ENCODE measurements at places on chromosomes 5 and 9.

- DNase-seq, result no peak
Measured at GRCh38 chr9:38288502-38288901, 104.0 kb upstream of the ALDH1B1 start.

DNA sequence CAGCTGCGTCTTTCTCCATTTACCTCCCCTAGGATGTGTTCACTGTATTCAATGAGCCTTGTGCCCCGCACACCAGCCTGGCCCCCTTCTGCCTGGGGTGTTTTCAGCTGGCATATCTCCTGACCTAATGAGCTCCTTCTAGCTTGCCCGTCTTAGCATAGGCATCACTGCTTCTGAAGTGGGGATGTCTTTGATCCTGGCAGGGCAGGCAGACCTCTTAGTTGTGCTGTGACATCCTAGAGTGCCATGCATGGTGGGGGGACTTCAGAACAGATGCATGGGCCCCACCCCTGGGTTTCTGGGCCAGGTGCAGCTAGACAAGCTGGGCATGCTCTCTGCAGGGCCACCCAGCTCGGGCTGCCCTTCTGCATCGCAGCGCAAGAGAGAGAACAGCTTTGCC, 172.7 kb downstream of the GADD45G start:
- DNase-seq, result no peak

- DNase-seq, result no peak
Measured at GRCh38 chr5:73789851-73790281, 163.9 kb downstream of the ARHGEF28 start.

DNA sequence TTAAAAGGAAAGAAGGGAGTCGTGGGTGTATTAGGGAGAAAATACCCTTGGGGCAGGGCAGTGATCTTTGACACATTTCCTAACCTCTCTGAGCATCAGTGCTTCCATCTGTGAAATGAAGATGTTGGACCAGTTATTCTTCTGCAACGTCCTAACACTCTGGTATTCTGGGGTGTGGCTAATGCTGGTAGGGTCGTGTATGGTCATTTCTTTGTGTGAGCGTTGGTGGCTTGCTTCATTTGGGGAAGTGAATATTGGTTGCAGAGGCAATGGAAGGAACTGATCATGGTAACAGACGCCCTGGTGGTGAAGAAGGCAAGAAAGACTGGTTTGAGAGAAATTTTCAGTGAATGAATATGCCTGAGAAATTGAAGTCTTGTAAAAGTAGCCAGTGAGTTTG, 67.9 kb upstream of the TTC23L start:
- no peak for DNase-seq

- DNase-seq, result no peak
Measured at GRCh38 chr5:144453753-144454152, 283.1 kb downstream of the KCTD16 start.

- no peak for DNase-seq
Measured at GRCh38 chr9:69583645-69584234, 88.4 kb downstream of the APBA1 start.

GRCh38 chr5:88792144-88792840, 90.7 kb downstream of the MEF2C start:
- no peak for DNase-seq
